ENCODE measurements at places on chromosomes 5 and 9. TPM values are rescaled to one million over a fixed set of nuclear protein-coding genes. Genes with fewer than 3 reads are reported as not detected.

Gene GABRA1
- not detected for total RNA-seq

Gene PCDHGC4
- total RNA-seq = 1.5 TPM

- no peak overlapping the region for H3K27ac ChIP-seq
- no peak for DNase-seq
- H3K4me1 ChIP-seq = peaks cover 8% of the 10 kb centered on the region
- H3K36me3 ChIP-seq = peaks cover 32% of the 10 kb centered on the region
Observed at GRCh38 chr9:129865668-129866320, 30.5 kb downstream of the USP20 start.

GRCh38 chr5:177447611-177448243, 1.1 kb downstream of the PRR7 start:
- no peak overlapping the region for H3K27ac ChIP-seq
- H3K36me3 ChIP-seq = no peaks in the 10 kb centered on the region
- no peak for DNase-seq
- no peaks in the 10 kb centered on the region for H3K4me1 ChIP-seq
- H3K4me3 ChIP-seq = peak overlapping the region; percentile 64

DNA sequence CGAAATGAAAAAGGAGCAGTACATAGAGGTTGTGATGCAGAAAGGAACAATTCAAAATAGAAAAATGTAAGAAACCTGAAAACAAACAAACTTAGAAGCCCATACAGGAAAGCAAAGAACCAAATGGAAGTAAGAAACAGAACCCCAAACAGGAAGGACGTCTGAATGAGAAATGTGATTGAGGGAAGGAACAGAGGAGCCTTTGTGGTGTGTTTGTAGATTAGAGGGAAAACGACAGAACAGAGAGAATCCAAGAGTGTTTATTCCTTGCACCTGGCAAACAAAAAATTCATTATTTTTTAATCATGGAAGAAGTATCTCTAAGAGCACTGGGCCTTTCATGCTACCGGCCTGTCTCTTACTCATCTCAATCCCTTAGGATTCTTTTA, 67.8 kb upstream of the ZSWIM6 start:
- DNase-seq = no peak
- H3K27ac ChIP-seq = no peak overlapping the region
- H3K4me1 ChIP-seq = no peaks in the 10 kb centered on the region
- H3K4me3 ChIP-seq = no peak overlapping the region
- H3K27me3 ChIP-seq = no peaks in the 10 kb centered on the region
- no peaks in the 10 kb centered on the region for H3K36me3 ChIP-seq

DNA sequence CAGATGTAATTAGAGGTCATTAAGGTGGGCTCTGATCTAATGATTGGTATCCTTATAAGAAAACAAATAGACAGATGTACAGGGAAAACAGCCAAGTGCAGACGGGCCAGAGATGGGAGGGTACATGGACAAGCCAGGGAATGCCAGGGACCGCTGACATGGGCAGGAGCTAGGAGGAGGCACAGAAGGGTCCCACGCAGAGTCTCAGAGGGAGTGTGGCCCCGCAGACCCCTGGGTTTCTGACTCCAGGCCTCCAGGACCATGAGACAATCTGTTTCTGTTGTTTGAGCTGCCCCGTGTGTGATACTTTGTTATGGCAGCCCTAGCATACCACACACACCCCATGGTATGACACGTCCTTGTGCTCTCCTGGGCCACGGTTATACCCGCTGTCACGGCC, 29.1 kb downstream of the GADD45G start:
- H3K36me3 ChIP-seq = no peaks in the 10 kb centered on the region
- no peaks in the 10 kb centered on the region for H3K27me3 ChIP-seq
- peaks cover 22% of the 10 kb centered on the region for H3K4me1 ChIP-seq
- H3K27ac ChIP-seq = no peak overlapping the region
- no peak for DNase-seq

DNA sequence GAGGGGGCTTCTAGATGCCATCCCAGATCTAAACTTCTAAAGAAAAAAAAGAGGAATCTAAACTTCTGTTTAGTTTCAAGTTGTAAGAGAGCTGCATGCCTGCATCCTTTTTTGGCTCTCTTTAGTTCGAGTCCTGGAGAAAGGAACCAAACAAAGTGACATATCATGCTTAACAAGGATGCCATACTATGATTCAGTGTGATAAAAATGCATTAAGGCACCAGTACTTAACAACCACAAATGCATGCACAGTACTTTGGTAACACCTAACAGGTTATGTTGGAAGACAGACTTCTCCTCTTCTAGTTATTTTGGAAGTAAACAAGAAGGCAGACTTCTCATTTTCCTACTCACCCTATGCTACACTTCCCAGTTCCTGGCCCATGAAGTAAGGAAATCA, 27.3 kb downstream of the NME5 start:
- no peaks in the 10 kb centered on the region for H3K27me3 ChIP-seq
- no peak overlapping the region for H3K27ac ChIP-seq
- no peak for DNase-seq
- no peak overlapping the region for H3K4me3 ChIP-seq
- no peaks in the 10 kb centered on the region for H3K4me1 ChIP-seq
- no peaks in the 10 kb centered on the region for H3K36me3 ChIP-seq

DNA sequence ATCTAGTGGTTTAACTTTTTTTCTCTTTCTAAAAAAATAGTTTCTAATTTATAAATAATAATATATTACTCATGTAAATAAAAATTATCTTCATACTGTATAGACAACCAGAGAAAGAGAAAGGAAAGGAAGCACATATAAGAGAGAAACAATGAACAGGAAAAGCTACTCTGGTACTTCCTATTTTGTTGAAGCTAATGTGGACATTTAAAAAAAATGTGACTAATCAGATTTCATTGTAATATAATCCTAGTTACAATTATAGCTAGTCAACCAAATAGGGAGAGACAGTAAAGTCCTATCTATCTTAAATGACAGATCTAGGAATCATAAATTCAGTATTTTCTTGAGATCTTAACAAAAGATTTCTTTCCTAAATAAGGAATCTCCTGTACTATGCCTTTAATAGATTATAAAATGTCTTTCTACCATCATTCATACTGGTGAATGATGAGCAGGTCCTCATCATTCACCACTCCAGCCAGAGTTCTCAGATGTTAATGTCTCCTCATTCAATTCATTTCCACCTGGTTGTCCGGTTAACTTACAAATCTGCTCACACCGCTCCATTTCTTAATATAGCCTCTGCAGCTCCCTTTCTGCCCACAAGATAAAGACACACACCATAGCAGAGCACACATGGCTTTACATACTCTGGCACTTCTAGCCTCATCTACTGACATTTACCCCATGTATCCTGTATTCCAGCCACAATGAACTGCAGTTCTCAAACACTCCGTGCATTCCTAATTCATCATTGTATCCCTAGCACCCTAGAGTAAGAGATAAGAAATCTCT, 30.9 kb downstream of the ZFR start:
- DNase-seq = no peak
- H3K27me3 ChIP-seq = no peaks in the 10 kb centered on the region
- H3K27ac ChIP-seq = no peak overlapping the region
- peaks cover 43% of the 10 kb centered on the region for H3K36me3 ChIP-seq

- H3K4me1 ChIP-seq = no peaks in the 10 kb centered on the region
- no peak overlapping the region for H3K27ac ChIP-seq
- no peak for DNase-seq
- peaks cover 8% of the 10 kb centered on the region for H3K36me3 ChIP-seq
Observed at GRCh38 chr5:108788142-108788541, 40.4 kb downstream of the FER start.

DNA sequence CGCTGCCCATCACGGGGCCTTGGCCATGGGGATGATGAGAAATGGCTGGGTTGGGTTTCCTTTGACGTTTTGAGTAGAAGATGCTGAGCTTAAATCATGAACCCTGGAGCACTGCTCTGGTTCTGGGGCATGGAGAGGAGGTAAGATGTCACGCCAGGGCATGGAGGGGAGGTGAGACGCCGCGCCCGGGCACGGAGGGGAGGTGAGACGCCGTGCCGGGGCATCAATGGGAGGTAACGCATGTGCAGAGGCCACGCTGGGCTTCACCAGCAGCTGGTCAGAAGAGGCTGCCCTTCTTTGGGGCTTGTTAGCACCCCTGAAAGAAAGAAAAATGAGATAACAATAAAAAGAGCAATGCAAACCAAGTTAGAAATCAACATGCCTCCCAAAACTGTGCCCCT, 322.5 kb upstream of the IRX4 start:
- peak; percentile 54 for DNase-seq
- H3K4me3 ChIP-seq = no peak overlapping the region
- H3K36me3 ChIP-seq = no peaks in the 10 kb centered on the region
- no peaks in the 10 kb centered on the region for H3K4me1 ChIP-seq
- no peaks in the 10 kb centered on the region for H3K27me3 ChIP-seq

DNA sequence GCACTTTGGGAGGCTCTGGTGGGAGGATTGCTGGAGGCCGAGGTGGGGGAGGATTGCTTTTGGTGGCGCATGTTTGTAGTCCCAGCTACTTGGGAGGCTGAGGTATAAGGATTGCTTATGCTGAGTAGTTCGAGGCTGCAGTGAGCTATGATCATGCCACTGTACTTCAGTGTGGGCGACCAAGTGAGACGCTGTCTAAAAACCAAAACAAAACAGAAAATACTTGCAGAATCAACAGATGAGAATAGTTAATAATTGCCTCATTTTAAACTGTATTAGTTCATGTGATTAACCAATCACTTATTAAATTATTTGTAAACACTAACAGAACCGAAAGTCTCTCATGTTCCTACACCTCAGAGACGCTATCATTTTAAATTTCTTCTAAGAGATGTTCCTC, 118.1 kb downstream of the CCDC171 start:
- no peaks in the 10 kb centered on the region for H3K27me3 ChIP-seq
- no peak overlapping the region for H3K27ac ChIP-seq
- H3K4me1 ChIP-seq = no peaks in the 10 kb centered on the region
- DNase-seq = no peak

DNA sequence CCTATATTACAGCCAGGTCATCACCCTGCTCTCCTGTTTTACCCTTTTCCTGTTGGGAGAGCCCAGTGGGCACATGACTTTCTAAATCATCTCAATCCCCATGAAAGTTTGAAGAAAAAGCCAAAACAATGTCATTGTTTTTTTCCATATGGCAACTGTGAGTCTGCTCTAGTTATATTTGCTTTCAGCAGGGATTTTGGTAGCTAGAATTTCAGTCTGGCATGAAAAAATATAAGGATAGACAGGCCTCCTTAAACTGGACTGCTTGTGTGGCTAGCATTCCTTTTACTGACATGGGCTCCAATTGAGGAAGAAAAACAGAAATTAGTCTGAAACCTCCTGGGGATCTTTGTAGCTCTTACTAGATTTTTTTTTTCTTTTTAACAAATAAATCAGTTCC, 25.6 kb downstream of the MOCS2 start:
- no peaks in the 10 kb centered on the region for H3K4me1 ChIP-seq
- no peaks in the 10 kb centered on the region for H3K27me3 ChIP-seq
- no peak for DNase-seq
- H3K36me3 ChIP-seq = no peaks in the 10 kb centered on the region
- H3K27ac ChIP-seq = no peak overlapping the region

DNA sequence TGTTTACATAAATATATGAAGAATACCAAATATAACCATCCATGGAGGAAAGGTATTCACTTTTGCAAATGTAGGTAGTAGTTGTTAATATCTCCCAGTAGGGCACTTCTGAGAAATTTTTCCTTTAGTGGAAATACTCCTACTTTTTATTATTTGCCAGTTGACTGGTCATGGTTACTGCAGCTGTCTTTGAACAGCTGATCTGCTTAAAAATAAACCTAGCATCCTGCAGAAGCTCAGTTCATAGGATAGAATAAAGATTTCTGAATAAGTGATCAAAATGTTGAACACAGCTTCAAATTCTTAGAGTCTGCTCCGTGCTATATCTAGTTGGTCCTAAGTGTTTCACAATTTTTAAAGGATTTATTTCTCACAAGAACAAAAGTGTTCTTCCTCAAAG, 270.7 kb upstream of the TRPC7 start:
- no peak overlapping the region for H3K27ac ChIP-seq
- DNase-seq = no peak
- H3K36me3 ChIP-seq = no peaks in the 10 kb centered on the region
- no peaks in the 10 kb centered on the region for H3K27me3 ChIP-seq
- no peak overlapping the region for H3K4me3 ChIP-seq
- H3K4me1 ChIP-seq = no peaks in the 10 kb centered on the region

Data from right atrium auricular region (tissue), 2 donors.